ENCODE measurements at places on chromosomes 7 and 10.

- DNase-seq: peak; percentile 27
Measured at GRCh38 chr10:99711129-99711719, 20.7 kb downstream of the COX15 start.

- no peak for DNase-seq
Measured at GRCh38 chr10:124592736-124593430, 131.3 kb downstream of the LHPP start.

DNA sequence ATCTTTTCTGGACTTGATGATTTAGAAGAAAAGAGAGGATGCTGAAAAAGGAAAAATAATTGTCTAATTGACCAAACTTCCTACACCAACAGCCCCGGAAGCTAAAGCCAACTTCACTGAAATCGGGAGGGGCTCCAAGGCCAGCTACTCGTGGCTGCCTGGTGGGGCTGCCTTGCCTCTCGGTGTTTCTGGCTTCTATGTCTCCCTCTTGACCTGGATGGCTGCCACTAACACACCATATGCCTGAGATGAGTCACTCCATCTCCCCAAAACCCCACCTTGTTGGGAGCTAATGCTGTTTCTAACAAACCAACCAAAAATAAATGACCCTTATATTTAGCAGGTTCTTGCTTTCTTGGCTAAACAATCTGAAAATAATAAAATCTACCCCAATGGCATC lies 87.6 kb upstream of the AFAP1L2 start:
- DNase-seq: no peak

DNA sequence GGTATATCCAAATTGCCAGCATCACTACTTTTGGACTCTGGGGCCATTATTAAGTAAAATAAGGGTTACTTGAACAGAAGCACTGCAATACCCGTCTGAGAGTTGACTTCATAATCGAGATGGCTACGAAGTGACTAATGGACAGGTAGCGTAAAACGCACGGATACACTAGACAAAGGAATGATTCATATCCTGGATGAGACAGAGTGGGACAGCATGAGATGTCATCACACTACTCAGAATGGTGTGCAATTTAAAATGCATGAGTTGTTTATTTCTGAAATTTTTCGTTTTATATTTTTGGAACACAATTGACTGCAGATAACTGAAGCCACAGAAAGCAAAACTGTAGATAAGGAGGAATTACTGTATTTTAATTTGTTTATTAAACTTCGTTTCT lies 421.5 kb upstream of the LRGUK start:
- DNase-seq: no peak

DNA sequence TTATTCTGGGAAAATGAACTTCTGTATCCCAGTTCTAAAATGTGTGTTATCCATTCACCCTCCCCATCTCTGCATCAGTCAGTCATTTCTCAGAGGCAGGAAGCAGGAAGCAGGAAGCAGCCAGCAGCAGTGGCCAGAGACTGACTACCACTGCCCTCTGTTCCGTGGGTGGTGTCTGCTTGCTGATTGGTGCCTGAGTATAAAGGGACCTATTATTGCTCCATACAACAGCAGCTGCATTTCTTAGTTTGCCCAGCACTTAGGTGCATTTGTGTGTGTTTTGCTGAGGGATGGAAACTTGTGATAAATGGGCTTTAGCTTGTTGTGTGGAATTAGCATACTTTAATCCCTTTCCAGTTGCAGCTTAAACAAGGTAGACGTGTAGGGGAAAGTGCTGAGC lies 582.2 kb downstream of the SORCS1 start:
- no peak for DNase-seq

GRCh38 chr10:33143160-33143728 lies 185.2 kb upstream of the ITGB1 start:
- DNase-seq: peak; percentile 77

GRCh38 chr7:96021568-96021967 lies 249.2 kb downstream of the DYNC1I1 start:
- DNase-seq: no peak

- DNase-seq: peak; percentile 3
Measured at GRCh38 chr10:17586821-17587234, 30.3 kb downstream of the HACD1 start.

GRCh38 chr10:123429706-123430221 lies 236.4 kb upstream of the GPR26 start:
- DNase-seq: no peak

GRCh38 chr7:142375710-142376313 lies 118.0 kb upstream of the PRSS58 start:
- DNase-seq: no peak

- no peak for DNase-seq
Measured at GRCh38 chr7:85126383-85126782, 60.5 kb downstream of the SEMA3D start.

- no peak for DNase-seq
Measured at GRCh38 chr10:123703195-123703790, 37.1 kb downstream of the GPR26 start.

DNA sequence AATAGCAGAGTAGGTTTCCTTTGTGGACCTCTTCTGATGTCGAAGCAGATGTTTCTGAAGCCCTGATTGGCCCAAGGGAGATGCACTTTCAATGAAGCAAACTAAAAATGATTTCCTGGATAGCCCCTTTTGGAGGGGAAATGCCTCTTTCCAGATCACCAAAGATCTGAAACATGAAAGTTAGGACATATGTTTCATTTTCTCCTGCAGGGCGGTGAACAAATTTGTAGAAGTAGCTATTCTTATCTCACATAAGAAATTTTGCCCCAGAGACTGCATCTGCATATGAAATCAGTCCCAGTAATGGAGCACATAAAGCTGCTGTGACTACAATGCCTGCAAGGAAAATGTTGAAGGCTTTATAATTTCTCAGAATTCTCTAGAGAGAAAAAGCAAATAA lies 56.0 kb downstream of the THSD7A start:
- no peak for DNase-seq

DNA sequence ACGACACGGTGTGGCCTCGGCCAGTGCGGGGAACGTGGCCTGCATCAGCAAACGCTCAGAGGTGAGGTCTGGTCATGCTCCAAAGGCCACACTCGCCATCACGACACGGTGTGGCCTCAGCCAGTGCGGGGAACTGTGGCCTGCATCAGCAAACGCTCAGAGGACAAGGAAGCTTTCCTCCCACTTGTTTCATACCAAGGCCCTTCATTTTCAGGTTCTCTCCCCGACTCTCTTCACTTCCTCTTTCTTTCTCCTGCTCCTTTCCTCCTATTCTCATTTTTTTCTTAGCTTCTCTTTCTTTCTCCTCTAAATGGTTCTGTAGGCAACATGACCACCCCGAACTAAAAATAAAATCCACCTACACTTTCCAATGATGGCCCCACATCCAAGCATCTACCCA lies 384.4 kb upstream of the SHH start:
- DNase-seq: no peak

- DNase-seq: no peak
Measured at GRCh38 chr10:5234106-5234860, 37.6 kb downstream of the AKR1C4 start.

GRCh38 chr7:57868771-57869483 lies 418.9 kb downstream of the ZNF716 start:
- no peak for DNase-seq

- no peak for DNase-seq
Measured at GRCh38 chr7:131844369-131844768, 287.9 kb upstream of the PODXL start.

DNA sequence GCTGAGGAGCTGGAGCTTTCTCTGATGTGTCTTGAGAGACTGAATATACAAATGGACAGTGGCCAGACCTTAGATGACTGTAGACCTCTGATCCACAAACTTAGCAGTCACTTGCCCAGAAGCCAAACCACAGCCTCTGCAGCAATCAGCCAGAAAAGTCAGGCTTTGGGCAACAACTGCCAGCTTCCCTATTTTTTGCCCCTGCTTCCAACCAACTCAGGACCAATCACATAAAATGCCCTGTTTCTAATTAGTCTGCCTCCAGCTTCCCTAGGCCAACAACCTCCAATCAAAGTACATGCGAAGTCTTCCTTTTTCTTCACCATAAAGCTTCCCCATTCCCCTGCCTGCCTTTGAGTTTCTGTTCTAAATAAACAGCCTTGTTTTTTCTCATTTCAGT lies 37.8 kb upstream of the CACUL1 start:
- DNase-seq: peak; percentile 13

- no peak for DNase-seq
Measured at GRCh38 chr10:48938990-48939536, 577 bp downstream of the LRRC18 start.

DNA sequence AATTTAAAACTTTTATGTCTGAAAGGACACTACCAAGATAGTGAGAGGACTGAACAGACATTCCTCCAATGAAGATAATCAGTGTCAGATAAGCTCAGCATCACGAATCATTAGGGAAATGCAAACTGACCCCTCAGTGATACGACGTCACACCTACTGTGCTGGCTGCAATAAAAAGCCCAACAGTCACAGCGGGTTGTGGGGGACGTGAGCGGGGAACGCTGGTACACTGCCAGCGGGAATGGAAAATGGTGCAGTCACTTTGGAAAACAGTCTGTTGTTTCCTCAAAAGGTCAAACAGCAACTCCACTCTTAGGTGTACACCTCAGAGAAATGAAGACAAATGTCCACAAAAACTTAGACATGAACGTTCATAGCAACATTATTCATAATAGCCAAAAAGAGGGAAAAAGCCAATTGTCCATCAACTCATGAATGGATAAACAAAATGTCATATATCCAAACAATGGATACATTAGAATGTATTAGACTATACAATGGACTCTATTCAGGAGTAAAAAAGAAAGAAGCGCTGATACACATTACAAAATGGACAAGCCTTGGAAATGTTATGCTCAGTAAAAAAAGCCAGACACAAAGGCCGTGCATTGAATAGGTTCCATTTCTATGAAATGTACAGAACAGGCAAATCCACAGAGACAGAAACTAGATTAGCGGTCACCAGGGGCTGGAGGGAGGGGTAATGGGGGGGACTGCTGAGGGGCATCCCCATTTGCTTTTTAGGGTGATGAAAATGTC lies 2.4 kb upstream of the ECHS1 start:
- no peak for DNase-seq

DNA sequence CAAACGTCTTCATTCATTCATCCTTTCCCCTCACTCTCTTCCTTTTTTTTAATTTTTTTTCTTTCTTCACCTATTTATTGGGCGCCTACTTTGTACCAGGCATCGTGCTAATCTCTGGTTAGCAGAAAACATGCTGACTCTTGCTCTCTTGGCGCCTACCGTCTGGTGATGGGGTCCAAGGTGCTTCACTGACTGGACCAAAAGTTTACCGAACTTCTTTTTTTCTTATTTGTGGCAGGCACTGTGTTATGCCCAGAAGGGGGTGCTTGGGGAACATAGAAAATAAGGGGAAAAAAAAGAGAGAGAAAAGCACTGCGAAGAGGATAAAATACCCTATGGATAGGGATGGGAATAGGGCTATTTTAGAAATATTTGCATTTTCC lies 505 bp upstream of the FAM204A start:
- DNase-seq: no peak

- no peak for DNase-seq
Measured at GRCh38 chr7:138021889-138022288, 20.0 kb upstream of the CREB3L2 start.

DNA sequence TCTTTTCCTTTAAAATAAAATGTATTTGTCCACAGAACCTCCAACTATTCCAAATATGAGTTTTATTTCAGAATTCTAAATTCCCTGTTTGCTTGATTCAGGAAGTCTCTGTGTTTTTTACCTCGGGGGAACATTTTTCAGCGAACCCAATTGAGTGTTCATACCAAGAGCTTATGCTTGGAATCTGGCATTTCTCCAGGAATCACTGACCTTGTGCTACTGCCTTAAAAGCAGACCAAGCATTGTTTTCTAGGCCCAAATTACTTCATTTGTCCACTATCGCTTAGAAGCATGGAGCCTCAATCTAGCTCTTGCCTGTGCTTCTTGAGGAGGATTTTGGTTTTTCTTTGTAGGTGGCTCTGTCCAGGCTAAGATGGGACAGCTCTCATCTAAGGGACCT lies 59.4 kb downstream of the EBLN1 start:
- DNase-seq: no peak

DNA sequence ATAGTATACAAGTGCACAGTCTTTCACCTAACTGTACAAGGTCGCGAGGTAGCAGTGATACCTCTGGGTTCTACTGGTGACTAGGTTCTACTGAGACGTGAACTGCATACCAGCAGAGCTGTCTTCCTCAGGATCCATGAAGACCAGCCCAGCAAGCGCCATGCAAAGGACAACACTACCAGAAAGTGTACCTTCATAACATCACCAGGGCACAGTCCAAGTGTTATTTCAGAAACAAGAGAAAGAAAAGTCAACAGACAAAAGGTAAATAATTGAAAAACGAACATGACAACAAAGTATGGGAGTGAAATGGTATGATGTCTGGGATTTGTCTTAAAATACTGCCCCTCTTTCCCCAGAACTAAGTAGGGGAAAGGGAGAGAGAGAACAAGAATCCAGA lies 141.1 kb upstream of the ASAH2 start:
- DNase-seq: no peak

DNA sequence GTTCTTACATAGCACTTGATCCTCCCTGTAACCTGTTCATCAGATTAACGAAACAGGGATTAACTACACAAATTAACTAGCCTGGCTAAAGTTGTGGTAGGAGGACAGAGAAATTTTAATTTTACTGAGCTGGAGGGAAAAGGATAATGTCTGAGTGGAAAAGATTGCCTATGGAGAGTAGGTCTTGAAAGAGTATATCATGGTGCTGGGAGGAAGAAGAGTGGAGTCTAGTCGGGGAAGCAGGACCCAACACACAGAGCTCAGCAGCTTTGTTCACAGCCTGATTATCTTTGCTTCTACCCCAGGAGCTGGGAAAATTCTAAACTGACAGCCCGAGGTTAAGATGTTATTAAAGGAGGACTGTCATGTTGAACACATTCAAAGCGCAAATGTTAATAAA lies 6.1 kb upstream of the KDM7A start:
- no peak for DNase-seq

DNA sequence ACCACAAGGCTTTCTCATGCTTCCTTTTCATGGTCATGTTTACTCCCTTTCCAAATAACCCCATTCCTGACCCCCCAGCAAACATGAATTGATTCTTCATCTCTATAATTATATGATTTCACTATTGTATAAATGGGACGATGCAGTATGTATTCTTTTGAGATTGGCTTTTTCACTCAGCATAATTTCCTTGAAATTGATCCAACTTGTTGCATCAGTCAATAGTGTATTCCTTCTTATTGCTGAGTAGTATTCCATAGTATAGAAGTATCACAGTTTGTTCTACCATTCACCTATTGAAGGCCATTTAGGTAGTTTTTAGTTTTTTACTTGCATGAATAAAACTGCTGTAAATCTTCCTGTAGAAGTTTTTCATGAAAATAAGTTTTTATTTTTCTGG lies 264.7 kb downstream of the BAMBI start:
- no peak for DNase-seq
